ENCODE measurements at places on chromosomes 5 and 9.

DNA sequence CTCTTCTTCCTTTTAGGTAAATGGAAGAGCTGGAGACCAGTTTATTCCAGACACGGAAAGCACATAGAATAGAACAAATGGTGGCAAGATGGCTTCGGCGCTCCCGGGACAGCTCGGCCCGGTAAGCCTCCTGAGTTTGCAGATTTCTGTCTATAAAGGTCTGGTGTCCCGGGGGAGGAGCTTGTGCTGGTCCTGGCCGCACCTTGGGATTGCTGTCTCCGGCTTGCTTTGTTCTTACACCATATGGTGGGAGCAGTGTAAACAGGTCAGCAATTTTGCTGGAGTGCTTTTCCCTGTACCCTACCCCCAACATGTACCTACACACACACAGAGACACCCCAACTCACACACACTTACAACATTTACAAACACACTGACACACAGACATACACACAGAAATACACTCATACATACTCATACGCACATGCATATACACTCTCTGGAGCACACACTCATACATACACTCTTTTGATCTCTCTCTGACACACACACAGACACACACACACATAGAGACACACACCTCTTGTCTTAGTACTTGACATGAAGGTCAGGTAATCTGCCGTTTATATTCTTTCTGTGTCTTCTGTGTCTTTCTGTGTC, 42.0 kb downstream of the FRMPD1 start:
- no peak for DNase-seq

- no peak for DNase-seq
Observed at GRCh38 chr9:673264-673965, 168.1 kb upstream of the DMRT1 start.

DNA sequence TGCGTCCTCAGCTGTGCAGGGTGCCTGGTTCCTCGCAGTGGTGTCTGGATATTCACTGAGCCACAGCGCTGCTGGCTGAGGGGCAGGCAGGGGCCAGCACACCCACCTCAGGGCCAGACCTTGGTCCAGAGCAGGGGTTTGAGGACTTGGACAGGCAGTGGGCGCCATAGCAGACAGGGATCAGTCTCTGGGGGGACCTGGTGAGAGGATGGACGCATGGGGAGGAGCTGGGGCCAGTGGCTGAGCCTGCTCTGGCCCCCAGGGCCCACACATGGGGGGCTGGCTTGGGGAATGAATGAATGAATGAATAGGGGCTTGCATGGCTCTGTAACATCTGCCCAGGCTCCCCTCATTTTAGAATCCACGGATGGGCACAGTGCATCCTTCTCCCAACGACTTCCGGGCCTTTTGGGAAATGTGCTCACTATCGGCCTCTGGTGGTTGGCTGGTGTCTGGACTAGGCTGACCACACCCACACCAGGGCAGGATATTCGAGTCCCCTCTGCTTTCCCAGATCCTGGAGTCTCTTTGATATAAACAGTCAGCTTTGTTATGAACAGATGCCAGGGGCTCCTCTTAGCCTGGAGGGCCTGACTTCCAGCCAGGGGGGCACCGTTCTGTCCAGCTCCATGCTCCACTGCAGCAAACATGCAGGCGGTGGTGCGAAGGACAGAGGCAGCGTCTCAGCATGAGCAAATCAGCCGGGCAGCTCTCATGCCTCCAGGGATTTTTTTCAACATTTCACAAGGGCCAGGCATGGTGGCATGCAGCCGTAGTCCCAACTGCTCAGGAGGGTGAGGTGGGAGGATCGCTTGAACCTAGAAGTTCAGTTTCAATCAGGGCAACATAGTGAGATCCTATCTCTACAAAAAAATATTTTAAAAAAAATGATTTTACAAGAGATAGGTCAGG, 62.6 kb downstream of the NEK6 start:
- peak; percentile 87 for DNase-seq

GRCh38 chr9:34863426-34863825, 94.7 kb upstream of the PHF24 start:
- no peak for DNase-seq

DNA sequence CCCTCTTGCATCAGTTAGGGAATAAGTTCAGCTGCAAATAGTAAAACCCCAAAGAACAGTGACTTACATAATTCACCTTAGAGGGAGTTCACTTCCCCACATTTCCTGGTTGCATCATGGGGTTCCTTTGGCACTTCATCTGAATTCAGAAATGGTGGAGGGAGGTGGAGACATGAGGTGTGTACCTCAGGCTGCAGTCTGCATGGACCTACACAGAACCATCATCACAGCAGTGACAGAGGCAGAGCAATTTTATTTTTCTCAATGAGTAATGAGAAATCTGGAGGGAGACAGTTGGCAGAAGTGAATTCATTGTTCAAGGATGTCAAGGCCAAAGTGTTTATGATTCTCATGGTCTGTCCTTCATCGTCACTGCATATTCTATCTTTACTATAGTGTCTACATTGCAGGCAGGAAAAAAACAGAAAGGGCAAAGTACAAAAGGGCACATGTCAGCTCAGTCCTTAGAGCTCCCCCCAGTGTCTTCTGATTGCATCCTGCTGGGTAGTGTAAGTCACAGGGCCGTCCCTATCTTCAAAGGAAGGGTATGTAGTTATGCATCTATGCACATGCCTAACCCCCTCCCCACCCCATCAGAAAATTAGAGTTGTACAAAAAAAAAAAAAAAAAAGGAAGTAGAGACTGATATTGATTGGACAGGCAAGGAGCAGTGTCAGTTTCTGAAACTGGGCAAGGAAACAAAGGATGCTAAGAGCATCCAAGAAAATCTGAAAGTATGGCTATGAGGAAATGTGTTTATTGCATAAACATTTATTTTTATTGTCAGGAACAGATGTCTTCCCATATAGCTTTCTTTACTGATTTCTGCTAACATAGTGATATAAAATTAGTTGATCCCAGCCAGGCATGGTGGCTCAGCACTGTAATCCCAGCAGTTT, 132.7 kb upstream of the APC start:
- no peak for DNase-seq

- DNase-seq: peak; percentile 33
Observed at GRCh38 chr9:97563458-97564135, 62.1 kb downstream of the TMOD1 start.

DNA sequence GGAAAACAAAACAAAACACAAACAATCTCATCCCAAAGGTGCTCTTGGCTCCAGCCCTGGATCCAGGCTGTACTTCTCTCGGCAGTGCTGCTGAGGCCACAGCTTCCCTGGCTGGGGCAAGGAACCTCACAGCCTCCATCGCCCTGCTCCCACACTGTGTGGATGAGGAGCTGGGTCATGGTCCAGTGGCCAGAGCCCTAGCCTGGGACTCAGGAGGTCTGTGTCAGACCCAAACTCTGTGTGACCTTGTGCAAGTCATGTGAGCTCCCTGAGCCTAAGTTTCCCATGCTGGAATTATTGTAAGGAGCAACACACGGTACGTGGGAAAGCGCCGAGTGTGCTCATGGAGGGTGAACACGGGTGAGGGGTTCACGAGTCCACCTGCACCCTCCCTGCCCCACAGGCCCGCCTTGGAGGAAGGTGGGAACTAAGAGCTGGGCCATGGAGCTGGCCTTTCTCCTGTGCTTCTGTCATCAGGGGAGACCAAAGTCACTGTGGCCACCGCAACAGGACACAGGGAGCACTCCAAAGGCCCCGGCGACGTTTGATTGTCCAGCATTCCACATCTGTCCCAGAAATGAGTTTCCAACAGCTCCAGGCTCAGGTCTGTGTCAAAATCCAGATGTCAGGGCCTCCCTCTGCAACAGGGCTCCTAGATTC, 26.2 kb upstream of the SMU1 start:
- DNase-seq: no peak

DNA sequence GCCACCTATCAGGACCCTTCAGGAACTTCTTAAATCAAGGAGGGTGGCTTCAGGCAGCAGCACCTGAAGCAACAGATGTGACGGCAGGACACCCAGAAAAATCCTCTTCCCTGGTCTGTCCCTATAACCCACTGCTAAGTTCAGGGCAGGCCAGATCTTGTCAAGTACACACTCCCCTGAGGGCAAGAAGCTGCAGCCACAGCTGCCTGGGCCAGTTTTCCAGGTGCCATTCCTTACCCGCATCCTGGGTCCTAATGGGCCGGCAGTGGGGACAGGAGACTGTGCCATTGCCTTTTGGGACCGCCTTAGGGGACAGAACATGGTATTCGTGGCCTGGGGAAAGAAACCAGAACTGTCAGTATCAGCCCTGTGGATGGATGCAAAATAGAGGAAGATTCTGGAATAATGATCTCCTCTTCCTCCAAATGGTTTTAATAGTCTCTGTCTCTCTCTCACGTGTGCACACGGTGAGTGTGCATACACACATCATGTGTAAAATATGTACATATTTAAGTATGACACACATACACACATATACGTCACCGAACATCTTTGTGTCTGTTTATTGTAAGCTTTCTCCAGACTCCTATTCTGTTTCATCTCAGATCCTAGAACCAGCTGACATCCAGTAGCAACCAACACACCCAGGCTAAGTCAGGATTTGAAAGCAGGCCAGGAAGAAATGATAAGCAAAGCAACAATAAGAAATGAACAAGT, 14.0 kb downstream of the ORM2 start:
- DNase-seq: no peak

- DNase-seq: no peak
Observed at GRCh38 chr9:34796924-34797323, 87.0 kb upstream of the CCL21 start.

GRCh38 chr5:135156715-135157404, 122.8 kb upstream of the PITX1 start:
- DNase-seq: no peak

DNA sequence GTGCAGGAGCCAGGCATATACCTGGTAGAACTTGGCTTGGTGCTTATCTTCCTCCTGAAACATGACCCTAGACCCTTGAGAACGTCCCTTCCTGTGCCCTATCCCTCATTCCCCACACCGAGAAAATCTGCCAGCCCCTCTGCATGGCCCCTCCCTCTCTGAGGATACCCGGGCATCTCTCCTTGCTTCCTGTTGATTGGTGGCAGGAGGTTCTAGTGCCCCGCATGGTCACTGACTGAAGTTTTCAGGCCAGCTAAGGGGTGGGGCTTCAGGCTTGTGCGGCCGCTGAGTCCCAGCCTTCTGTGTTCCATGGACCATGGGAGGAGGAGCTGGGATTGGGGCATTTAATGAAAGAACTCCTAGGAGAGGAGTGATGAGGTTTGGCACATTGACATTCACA, 22.8 kb downstream of the IGIP start:
- DNase-seq: peak; percentile 77

DNA sequence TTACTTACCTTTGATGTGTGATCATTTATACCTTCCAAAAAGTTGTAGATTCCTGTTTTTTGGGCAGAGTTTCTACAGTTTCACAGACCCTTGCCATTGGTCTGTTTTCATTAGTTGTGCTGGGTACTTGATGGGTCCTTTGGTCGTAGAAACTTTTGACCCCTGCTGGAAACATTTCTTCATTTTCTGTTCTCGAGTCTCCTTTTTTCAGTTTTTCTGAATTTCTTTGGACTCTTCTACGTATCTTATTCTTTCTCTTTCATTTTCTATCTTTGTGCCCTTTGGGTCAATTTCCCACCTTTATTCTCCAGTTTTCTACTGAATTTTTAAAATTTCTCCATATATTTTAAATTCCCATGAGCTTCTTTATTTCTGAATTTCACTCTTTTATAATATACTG, 16.7 kb downstream of the AP3S1 start:
- no peak for DNase-seq

GRCh38 chr5:56496581-56497063, 263.5 kb upstream of the ANKRD55 start:
- DNase-seq: peak; percentile 68

GRCh38 chr5:160231783-160232342, 2.6 kb downstream of the FABP6 start:
- no peak for DNase-seq

- DNase-seq: no peak
Observed at GRCh38 chr5:123950701-123951581, 439.0 kb downstream of the CSNK1G3 start.

DNA sequence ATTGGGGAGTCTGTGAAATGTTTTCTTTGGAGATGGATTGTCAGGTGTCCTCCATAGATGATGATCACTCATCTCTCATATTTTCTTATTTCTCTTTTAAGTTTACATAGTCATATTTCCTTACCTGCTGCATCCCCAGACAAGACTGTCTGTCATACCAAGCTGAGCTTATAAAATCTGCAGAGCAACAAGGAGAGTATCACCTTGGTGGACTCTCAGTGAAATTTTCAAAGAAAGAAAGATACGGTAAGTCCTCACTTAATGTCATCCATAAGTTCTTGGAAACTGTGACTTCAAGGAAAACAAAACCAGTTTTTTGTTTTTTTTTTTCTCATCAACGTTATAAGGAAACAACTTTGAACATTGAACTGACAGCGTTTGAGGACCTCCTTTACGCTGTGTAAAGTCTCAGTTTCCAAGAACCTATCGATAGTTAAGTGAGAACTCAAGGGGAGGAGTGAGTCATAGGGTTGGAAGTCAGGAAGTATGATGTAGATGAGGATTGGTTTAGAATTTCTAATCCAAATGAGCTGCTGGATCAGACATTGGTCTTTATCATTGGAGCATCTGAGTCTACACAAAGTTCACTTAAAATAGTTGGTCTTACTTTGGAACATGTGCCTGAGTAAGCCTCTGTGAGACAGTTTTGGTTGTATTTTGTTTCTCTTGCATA, 45.5 kb downstream of the SPIN1 start:
- DNase-seq: no peak

GRCh38 chr5:99033014-99033900, 104.5 kb upstream of the CHD1 start:
- no peak for DNase-seq

GRCh38 chr9:85730916-85731630, 10.7 kb downstream of the AGTPBP1 start:
- no peak for DNase-seq

- DNase-seq: no peak
Observed at GRCh38 chr9:7461791-7462190, 337.8 kb downstream of the DMAC1 start.

GRCh38 chr9:133505901-133506652, 18.7 kb downstream of the MYMK start:
- DNase-seq: no peak

DNA sequence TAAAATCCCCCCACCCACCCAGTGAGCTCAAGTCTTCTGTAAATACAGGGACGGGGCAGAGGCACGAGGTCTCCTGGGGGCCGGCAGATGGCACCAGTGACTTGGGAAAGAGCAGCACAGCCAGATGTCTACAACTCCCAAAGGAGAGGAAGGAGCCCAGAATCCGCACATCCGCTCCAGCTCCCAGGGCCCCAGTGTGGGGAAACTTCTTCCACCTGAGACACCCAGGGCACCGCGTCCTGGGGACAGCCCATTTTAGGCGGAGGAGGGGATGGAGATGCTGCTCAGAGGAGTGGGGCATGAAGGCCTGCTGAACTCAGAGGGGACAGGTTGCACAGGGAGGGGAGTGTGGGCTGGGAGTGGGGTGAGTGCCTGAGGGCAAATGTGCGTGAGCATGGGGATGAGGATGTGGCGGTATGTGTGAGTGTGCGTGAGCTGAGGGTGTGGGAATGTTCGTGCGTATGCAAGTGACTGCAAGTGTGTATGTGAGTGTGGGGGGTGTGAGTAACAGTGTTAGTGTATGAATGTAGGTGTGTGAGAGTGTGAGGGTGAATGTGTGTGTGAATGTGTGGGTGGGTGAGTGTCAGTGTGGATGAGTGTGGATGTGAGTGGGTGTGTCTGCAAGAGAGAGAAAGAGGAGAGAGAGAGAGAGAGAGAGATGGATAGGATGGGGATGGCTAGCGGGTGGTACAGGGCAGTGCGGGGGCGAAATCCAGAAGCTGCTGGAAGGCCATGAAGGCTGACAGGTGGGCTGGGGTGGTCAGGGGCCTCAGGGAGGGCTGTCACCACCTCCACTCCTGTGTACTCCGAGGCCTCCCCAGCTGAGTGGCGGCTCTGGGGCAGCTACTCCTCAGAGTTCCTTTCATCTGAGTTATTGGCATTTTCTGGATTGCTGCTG, 63.5 kb downstream of the DUSP1 start:
- DNase-seq: peak; percentile 83
